Activated naive CD4-positive, alpha-beta T cell treated with Interleukin-2 at 50 U/mL for 16 hours (primary cell): ENCODE measurements at places on chromosomes 1 and 21.

- no peak for DNase-seq
These were observed 64.7 kb upstream of the LRRC7 start for GRCh38 chr1:69502991-69503390.

DNA sequence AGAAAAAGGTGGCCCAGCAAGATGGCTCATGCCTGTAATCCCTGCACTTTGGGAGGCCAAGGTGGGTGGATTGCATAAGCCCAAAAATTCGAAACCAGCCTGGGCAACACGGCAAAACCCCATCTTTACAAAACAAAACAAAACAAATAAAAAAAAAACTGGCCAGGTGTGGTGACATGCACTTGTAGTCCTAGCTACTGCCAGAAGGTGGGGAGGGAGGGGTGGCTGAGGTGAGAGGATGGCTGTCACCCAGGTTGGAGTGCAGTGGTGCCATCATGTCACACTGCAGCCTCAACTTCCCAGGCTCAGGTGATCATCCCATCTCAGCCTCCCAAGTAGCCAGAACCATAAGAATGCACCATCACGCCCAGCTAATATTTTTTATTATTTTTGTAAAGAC is 22.8 kb downstream of the RERE start:
- DNase-seq: no peak

DNA sequence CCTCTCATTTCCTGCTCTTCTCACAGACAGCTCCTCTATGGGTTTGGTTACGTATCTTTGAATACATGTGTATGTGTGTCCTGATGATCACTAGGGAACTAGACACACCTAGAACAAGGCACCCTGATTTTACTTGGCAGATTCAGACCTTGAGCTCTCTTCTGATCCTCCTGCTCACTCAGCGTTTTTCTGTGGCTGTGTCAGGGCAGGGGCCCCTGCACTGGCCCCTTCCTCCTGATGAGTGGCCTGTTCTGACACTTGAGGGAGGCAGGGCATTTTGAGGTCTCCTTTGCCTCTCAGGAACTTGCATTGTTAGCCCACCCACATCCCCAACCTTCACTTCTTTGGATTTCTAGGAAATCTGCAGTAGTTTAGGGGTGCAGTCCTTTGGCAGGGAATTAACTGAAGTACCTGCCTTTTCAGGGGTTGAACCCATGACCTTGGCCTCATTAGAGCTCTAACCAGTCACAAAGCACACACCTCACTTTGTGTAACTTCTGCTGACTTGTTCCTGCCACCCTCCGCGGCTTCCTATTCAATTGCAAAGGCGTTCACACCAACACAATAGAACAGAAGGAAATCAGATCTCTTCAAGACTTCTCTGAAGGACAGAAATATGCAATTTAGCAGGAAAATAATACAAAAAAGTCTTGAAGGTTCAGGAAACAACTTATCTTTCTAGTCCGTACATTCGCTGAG is 8.8 kb downstream of the SMYD2 start:
- no peak for DNase-seq

DNA sequence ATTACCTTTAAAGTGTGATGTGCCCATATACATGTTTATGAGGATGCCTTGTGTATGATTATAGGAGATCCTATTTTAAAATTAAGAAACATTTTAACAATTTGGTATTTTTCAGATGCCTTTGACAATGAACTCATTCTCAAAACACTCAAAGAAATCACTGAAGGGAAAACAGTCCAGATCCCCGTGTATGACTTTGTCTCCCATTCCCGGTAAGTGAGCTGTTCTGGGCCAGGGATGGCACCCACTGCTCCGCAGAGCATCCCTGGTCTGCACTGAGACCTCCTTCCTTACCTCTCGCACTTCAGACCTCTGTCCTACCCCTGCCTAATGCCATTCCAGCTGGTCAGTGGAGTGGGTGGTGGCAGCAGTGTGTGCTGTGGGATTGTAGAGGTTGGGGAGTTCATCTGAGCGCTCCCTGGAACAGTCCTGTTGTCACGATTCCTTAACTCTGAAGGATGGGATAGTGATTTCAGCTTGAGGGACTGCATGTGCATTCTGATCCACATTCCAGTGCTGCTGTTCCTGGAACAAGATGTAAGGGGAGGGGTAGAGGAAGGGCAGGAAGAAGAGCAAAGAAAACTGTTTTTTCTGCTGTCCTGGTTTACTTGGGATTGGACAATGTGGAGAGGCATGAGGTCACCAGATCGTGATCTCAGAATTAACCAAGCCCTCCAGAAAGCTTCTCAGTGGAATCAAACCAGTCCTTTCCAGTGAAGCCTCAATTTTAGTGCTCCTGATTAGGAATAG is 63.9 kb downstream of the UCK2 start:
- no peak for DNase-seq

DNA sequence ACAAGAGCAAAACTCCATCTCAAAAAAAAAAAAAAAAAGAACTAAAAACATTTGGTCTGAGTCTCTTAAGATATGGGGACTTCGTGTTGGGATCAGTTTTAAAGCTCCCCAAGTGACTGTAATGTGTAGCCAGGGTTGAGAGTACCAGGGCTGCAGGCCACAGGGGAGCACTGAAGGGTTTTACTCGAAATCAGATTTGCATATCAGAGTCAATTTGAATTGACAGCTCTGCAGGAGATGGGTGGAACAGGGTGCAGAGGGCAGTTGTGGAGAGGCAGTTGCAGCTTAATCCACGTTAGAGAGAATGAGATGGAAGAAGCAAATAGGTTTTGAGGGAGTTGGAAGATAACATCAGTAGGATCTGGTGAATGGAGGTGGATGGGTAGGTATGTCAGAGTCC is 20.6 kb upstream of the ELOA start:
- no peak for DNase-seq

DNA sequence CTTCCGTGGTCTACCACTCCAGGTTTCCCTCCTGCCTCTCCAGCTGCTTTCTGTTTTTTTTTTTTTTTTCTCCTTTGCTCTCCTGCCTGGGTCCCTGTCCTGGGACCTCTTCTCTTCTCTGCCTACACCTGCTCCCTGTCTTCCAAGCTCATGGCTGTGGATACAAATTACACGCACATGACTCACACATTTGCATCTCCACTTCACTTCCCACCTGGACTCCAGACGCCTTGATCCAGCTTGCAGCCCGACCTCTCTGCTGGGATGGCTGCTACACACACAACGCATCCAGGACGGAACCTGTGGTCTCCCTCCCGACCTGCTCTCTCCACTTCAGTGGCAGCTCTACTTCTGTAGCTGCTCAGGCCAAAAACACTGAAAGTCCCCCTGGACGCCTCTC is 44.4 kb upstream of the B3GALT5 start:
- no peak for DNase-seq

GRCh38 chr1:17545356-17545755 is 5.9 kb downstream of the ARHGEF10L start:
- DNase-seq: no peak

GRCh38 chr1:213415691-213416380 is 364.8 kb downstream of the RPS6KC1 start:
- DNase-seq: no peak

DNA sequence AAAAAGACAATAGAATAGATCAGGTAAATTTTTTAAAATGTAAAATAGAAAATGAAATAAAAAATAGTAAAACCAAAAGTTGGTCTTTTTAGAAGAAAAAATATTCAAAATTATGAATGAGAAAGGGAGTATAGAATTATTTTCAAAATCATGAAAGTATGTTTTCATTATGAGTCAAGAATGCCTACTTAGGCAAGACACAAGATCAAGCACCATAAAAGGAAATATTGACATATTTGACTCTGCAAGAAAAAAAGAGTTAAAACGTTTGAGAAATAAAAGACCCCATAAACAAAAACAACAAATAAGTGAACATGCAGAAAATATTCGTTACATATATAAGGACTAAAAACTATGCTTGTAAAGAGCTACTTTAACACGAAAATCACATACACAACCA is 4.8 kb upstream of the COX20 start:
- DNase-seq: no peak

DNA sequence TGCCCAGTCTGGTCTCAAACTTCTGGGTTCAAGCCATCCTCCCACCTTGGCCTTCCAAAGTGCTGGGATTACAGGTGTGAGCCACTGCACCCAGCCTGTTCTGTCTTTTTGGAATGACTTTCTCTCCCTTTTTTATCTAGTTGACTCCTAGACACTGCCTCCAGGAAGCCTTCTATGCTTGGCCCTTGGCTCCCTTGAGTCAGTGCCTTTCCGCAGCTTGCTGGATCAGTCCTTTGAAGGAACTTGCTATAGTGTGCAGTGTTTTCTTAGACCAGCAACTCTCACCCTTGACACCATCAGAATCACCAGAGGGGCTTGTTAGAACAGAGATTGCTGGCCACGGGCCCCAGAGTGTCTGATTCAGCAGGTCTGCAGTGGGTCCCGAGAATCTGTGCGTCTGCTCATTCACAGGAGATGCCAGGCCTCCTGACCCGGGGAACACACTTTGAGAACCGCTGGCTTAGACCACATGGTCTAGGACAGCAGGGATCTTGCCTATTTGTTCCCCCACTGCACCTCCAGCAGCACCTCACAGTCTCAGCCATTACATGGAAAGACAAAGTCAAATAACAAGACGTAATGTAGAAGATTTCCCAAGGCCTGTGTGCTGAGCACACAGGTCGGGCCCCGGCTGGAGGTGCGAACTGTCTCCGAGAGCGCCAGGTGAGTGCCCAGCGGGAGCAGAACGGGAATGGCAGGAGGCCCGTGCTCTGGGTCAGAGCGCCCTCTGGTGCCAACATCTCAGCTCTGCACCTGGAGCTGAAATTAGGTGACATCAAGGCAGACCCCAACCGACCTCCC is 27.4 kb upstream of the CTPS1 start:
- peak; percentile 66 for DNase-seq

GRCh38 chr1:45723248-45723930 is 27.1 kb downstream of the IPP start:
- no peak for DNase-seq

GRCh38 chr1:247102381-247102780 is 1.8 kb downstream of the ZNF669 start:
- no peak for DNase-seq

DNA sequence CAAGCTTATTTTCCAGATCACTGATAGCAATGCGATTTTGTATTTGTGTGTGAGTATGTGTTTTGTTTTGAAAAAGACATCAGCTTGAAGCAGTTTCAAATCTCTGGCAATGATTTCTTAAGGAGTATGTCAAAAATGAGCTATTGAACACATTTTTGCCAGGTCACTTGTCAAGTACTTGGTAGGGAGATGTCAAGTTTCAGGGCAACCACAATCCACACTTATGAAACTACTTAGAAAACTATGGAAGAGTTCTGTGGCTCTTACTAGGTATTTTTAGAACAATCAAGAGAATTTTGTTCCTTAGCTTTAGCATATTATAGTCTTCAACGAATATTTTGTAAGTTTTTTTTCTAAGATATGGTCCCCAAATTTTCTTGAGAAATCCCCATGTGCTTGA is 318.8 kb upstream of the ZRANB2 start:
- no peak for DNase-seq

DNA sequence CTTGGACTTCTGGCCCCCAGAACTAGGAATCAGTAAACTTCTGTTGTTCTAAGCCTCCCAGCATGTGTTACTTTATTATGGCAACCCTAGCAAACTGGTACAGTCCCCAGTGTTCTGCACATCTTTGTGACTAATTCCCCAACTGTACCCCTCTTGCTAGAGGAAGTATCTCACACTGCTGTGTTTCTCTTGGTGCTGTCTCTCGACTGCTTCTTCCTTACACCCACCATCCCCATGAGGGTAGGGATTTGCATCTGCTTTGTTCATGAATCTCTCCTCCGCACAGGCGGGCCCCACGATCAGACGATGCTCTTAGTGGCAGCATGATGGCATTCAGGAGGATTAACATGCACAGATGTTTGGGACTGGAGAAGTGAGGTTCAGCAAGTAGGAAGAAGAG is 46.7 kb downstream of the CLIC6 start:
- DNase-seq: no peak

DNA sequence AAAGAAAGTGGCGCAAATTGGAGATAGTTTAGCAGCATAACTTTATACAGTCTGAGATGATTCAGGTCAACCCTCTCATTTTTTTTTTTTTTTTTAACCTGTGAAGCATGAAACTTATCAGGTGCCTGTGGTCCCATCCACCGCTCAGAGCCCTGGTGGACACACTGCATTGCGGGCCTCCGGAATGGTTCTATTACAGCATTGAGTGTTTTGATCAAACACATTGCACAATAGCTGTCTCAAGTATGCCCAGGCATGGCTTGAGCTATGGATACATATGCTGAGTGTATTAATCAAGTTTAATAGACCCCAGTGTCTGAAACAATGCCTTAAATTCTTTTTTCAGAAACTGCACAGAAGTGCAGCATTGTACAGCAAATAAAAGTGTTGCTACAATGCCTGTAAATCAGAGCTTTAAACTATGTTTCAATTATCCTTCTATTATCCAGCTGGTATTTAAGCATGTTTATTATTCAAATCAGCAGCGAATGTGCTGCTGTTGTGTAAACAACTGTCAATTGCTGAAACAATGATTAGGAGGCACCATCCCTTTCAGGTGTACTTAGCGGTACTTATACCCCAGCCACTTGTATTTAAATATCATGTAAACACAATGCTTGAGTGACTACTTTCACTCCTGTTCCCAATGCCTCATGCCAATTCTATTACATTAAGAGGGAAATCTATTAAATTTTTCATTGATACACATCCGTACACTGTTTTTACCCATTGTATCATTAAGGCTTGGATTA is 456.6 kb downstream of the RPS6KC1 start:
- DNase-seq: no peak

DNA sequence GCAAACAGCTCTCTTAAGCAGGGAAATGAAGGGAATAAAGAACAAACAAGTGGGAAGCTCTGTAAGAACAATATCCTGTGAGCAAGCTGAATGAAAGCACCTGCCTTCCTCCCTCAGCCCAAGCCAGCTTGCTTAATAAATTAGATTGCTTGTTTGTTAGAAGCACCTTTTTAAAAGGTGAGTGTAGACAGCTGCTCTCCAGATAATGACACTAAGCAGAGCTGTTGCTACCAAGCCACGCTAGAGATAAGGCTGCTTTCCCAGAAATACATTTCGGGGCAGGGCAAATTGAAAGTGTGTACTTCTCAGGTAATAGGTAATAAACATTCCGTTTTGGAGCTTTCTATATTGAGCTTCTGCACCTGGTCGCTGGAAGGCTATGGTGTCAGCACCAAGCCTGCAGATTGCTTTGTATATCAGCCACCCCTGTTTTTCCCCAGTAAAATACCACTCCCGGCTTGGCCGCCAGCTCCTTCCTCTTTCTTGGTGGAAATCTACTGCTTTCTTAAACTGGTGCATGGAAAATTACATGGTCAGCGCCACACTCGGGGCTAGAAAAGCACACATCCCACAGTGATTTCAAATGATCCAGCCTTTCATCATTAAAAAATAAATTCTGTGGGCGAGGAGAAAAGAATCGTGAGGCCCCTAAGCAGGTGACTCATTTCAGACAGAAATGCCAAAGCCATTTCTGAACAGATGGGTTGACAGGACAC is 151.3 kb downstream of the ETS2 start:
- no peak for DNase-seq

- no peak for DNase-seq
These were observed 133.1 kb downstream of the SMYD3 start for GRCh38 chr1:246373828-246374569.

DNA sequence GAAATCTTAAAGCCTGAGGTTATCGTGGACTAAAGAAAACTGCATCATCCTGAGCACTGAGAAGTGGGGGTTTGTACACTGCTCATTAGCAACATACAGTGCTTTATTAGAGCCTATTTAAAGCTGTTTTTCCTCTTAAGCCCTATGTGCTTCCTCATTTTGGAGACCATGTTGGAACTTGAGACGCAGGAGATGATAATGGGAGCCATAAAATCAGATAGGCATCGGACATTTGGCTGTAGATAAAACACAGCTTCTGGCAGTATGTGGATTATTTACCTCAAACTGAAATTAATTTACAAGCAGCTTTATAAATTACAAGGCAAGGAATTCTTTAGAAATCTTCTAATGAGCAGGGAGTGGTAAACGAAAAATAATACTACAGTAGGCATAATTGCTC is 147.7 kb upstream of the IVNS1ABP start:
- DNase-seq: no peak
